ENCODE measurements at places on chromosomes 12 and 14.

DNA sequence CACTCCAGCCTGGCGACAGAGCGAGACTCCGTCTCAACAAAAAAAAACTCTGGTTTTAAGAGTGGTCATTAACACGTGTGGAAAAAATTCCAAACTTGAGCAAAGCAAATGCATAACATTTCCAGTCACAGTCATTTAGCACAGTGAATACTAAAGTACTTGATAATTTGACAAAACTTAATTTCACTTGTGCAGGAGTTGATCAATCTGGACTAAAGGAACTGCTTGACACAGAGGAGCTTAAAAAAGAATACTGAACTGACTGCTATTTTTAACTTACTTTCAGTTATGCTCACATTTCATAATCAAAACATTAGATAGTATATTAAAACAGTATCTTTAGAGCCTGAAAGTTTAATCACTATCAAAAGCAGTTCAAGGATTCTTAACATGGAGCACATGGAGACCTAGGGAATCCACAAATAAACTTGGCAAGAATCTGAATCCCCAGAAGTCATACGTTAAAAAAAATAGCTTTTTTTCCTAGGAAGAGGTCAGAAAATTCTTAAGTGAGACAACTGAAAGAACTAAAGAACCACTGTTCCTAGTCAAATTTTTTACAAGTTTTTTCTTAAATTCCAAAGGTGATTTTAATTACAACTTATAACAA, 7.4 kb downstream of the UBE2N start:
- no peak for DNase-seq

GRCh38 chr12:100799770-100800169, 5.2 kb downstream of the ANO4 start:
- no peak for DNase-seq

GRCh38 chr12:30822385-30823155, 67.8 kb upstream of the CAPRIN2 start:
- no peak for DNase-seq

- no peak for DNase-seq
These were observed 16.4 kb upstream of the VWF start for GRCh38 chr12:6140651-6141447.

DNA sequence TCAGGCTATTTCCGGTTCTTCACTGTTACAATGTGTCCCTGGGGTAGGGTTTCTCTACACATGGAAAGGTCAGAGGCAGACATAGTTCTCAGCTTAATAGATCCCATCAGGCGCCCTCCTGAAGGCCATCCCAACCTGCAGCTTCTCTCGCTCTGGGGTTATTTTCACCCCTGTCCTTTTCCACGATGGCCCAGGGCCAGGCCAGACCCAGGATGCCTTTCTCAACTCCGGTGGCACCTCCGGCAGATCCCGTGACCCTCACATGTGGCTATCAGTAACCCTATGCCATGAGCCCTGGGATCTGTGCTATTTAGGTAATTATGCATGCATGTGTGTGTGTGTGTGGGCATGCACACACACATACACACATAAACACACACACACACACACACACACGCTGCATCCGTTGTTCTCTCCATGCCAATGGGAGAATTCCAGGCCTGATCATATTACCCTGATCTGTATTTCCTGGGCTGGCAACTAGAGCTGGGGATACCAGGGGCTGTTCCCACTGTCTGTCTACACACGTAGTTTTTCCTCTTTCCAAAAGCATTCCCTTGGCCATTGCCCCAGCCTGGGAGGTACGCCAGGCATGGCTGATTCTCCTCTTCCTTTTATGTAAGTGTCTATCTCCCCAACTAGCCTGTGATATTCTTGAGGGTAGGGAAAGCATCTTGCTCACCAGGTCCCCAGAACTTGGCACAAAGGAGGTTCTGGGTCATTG, 51.2 kb upstream of the NOS1 start:
- no peak for DNase-seq

- DNase-seq: no peak
These were observed 41.9 kb downstream of the IFNG-AS1 start for GRCh38 chr12:68031174-68031573.

DNA sequence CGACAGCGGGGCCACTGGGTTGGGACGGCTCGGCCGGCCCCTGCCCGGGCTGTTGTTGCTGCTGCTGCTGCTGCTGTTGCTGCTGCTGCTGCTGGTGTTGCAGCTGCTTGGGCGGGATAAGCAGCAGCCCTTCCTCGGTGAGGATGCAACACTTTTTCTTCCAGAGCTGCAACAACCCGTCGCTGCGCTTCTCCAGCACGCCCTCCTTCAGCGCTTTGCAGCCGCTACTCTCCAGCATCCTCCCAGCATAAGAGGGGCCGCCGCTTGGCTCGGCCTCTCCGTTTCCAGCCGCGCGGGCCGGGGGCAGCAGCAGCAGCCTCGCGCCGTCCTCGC, 529 bp downstream of the PHLDA1 start:
- no peak for DNase-seq

DNA sequence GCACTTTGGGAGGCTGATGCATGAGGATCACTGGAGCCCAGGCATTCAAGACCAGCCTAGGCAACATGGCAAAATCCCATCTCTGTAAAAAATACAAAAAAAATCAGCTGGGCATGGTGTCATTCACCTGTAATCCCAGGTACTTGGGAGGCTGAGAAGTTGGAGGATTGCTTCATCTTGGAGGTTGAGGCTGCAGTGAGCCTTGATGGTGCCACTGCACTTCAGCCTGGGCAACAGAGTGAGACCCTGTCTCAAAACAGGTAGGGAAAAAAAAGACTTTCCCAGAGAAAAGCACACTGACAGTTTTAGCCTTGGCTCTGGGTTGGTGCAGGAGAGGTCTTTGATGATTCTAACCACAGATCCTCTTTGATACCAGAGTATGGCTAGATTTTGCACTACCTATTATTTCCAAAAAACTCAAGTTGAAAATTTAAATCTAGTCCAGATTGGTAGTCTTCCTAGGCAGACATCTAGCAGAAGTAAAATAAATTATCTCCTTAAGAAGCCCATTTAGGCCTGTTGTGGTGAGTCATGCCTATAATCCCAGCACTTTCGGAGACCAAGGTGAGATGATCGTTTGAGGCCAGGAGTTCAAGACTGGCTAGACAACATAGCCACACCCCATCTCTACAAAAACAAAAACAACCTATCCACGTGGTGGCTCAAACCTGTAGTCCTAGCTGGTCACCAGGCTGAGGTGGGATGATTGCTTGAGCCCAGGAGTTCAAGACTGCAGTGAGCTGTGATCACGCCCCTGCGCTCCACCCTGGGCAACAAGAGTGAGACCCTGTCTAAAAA, 18.6 kb downstream of the LARP4 start:
- DNase-seq: no peak

DNA sequence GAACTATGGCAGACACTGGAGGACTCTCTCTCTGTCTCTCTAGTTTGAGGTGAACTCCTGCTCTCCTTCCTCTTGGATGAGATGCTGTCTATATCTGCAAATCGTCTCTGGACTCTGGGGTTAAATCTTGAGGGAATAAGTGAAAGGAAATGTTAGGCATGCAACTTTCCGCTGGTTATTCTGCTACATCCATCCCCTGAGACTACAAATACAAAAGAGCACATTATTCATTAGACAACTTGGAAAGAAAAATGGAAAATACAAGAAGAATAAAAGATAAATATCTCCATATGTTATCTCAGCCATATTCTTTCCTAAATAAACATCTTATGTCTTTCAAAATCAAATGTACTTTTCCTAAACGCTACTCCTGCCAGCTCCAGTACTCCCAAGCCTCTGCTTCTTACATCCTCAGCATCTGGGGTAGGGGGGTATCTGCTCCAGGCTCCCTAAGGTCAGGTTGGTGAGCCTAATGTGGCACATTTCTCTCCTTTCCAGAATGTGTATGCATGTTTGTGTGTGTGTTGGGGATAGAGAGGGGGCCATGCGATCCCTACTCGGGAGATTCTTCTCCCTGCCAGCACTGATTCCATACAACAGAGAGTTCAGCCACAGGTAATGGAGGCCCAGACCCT, 102.9 kb upstream of the FSCB start:
- no peak for DNase-seq

- no peak for DNase-seq
These were observed 40.3 kb downstream of the TRAFD1 start for GRCh38 chr12:112165624-112166023.

DNA sequence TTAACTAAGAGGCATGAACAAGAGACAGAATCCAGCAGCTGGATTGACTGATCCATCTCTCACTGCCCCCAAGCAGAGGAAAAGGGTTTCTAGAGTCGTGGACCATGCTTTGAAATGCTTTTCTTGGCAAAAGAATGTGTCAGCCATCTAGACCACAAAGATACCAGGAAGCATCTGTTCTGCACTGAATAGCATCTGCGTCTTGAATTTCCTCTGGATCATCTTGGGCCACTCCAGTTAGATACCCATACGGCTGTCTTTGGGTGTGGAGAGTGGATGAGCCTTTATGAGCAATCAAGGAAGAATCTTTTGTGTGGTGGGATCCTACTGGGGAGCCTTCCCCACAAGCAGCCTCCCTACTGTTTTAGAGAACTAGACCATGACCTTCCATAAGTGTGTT, 16.0 kb upstream of the RFX4 start:
- DNase-seq: no peak

DNA sequence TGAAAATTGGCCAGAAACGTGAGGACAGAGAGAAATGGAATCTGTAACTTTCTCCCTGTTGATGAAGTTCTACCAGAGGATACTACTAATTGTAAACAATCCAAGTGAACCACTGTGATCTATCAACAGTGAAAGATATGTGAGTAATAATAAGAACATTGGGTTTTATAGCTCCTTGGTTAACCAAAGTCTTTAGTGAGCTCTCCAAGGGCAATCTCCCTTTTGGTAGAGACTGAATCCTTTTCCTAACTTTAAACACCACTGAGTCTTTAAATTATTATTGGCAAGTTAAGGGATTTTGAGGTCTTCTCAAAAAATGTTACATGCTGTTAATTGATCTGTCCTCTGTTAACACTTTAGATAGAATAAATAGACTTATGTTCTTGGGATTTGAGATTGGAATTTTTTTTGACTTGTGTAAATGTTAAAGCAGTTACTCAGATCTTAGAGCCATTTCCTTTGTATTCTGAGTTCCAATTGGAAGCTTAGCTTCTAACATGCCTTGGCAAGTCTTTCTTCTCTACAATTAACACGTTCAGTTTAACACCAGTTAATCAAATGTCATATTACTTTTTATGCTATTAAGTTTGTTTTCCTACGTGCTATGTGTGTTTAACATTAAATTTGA, 338.2 kb upstream of the DDHD1 start:
- DNase-seq: no peak

- peak; percentile 32 for DNase-seq
These were observed 3.5 kb upstream of the ANKRD52 start for GRCh38 chr12:56261503-56262232.

DNA sequence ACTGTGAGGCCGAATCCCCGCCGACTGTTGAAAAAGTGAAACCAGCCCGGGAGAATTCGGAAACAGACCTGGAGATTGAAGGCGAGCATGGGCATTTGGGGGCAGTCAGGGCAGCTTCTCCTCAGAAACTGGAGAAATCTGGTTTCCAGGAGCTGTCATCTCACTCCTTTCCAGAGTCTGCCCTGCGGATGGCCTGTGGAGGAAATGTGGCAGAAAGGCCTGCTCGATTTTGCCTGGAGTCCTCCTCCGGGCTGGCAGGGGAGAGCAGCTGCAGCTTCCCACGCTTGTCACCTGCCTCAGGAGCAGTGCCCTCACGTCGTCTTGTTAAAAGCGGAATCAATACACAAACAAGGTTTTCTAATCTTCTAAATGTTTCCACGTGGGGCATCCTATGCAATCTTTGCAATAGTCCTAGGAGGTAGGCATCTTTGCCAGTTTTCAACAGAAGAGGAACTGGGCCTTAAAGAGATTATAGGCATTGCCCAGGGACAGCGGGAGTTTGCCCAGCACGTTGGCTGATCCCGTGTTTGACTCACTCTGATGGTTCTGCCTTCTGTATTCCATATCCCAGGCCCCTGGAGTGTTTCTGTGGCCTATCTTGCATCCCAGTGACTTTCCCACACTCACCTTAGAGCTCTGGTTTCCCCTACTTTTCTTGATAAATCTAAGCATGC, 2.3 kb downstream of the LRRC74A start:
- no peak for DNase-seq

DNA sequence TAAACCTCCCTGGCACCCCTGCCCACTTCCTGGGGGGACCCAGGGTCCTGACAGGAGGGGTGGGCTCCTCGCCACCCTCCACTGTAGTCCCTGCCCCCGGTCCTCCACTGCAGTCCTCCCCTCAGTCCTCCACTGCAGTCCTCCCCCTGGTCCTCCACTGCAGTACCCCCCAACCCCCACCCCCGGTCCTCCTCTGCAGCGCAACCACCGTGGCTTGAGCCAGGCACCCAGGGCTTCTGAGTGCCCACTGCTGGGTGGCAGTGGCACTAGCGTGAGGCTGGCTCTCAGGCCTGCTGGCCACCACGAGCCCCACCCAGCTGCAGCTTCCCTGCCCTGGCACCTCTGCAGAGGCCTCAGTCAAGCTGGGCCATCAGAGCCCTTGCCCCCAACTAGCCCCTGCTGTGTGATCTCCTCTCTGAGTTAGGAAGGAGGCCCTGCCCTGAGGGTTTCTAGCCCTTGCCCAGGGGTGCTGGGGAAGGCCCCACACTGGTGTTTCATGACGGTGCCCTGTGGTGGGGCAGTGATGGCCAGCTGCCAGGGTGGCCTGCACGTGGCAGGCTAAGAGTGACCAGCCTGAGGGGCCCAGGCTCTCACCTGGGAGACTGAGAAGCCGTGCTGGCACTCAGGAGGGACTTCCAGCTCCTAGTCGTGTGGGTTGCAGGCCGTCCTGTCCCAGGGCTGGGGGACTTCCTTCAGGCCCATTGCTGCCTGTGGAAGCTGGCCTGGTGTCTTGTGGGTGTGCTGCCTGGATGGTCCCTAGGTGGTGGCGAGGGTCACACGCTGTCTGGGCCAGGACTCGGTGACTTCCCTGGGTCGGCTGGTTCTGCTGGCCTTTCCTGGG, 9.7 kb downstream of the CEP170B start:
- DNase-seq: no peak

DNA sequence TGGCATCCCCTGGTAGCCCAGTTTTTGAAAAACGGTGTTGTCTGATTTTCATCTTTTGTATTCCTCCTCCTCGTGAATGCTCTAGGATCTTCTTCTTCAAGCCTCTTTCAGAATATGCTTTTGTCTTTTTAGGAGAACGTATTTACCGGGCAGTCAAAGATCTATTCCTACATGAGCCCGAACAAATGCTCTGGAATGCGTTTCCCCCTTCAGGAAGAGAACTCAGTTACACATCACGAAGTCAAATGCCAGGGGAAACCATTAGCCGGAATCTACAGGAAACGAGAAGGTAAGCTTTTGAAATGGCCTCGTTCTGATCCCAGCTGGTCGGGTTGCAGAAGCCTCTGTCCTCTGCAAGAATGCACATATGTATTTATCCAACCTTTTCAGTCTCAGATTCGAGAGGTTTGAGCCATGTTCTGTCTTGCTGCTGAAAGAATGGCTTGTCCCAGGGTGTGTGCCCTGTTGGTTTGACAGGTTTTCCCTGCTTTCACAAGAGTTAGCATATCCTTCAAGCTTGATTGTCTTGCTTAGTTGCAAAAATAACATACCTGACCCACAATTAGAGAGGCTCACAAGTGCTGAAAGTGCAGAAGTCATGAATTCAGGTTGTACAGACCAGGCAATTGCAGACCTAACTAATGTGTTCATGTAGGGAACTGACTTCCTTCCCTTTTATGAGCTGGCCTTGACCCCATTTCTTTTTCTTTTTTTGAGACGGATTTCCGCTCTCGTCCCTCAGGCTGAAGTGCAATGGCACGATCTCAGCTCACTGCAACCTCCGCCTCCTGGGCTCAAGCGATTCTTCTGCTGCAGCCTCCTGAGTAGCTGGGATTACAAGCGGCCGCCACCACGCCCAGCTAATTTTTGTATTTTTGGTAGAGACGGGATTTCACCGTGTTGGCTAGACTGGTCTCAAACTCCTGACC, 6.8 kb downstream of the KMT5A start:
- DNase-seq: no peak

All from T1000 (cell line).